Retina (tissue), 1 donor: ENCODE measurements at places on chromosomes 2 and 18.

DNA sequence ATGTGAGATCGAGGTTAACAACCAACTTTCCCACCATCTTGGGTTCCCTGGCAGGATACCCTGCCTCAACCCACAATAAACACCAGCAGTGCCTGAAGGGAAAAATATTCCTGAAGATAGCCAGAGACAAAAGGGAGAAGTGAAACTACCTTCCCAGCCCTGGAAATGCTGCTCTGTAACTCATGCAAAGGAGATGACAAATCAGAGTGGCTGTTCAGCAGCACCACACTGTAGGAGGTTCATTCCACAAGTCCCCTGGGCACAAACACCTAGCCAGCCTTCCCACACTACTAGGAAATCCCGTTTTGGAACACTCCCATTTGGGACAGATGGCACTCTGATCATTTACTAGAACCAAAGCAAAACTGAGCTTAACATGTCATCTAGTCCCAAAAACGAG is 190.7 kb upstream of the RBBP8 start:
- no peak for DNase-seq

- DNase-seq: no peak
Observed at GRCh38 chr18:58401191-58401590, 227.7 kb downstream of the ALPK2 start.

DNA sequence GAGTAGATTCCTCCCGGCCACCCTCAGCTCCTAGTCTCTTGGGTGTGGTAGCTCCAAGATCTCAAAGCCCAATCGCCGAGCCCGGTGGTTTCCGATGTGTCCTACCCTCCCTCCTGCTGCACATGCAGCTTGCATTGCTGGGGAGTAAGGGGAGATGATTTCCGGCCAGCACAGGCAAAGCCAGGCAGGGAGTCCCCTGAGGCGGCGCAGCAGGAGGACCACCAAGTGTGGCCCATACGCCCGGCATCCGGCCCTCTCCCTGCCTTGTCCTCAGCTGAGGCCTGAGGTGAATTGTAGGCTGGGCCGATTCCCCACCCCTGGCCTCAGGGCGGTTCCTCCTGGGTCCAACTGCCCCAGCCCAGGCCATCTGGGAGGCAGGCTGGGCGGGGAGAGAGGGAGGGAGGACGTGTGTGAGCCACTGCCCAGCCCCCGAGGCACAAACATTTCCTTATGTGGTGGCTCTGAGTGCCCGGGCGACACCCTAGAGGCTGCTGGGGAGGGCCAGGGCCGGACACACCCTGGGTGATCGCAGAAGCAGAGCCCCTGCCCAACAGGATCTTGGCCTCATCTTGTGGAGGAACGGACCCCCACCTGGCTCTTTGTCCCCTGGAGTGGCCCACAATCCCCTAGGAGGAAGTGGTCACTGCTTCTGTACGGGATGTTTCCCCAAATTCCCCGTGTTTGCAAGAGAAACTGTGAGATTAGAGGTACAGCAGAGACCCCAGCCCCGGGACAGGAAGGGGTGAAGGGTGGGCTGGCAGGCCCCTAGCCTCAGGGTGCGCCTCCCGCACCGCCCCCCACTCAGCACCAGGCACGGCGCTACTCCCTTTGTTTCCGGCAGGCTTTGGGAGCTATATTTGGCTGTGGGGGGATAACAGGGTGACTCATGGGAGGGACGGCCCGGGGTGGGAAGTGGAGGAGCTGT is 41.9 kb upstream of the PTMA start:
- DNase-seq: peak; percentile 92

DNA sequence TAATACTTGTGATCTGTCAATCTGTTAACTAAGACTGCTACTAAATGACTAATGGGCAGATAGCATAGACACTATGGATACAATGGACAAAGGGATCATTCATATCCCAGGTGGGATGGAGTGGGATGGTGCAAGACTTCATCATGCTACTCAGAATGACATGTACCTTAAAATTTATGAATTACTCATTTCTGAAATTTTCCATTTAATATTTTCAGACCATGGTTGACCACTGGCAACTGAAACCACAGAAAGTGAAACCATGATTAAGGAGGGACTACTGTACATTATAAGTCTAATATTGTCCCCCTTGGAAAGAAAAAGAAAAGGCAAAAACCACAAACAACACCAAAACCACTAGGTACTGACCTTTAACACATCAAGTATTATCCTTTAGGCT is 247.0 kb upstream of the SYT4 start:
- no peak for DNase-seq

GRCh38 chr2:8547284-8548064 is 134.4 kb upstream of the ID2 start:
- DNase-seq: no peak

DNA sequence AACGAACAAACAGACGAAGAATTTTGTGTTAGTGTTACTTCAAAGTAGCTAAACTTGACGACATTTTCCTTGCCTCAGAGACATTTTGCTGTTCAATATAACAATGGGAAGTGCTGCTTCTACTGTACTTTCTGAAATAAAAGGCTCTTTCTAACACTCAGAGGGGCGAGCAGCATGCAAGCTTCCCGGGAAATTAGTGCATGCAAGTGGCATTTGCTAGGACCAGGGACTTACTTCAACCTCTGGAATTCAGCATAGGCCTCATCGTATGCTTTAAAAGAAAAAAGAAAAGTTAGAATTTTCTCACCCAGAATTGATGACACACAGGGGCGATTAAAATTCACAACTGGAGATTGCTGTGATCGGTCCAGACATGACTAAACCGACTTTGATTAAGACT is 62.5 kb upstream of the LPIN2 start:
- no peak for DNase-seq

DNA sequence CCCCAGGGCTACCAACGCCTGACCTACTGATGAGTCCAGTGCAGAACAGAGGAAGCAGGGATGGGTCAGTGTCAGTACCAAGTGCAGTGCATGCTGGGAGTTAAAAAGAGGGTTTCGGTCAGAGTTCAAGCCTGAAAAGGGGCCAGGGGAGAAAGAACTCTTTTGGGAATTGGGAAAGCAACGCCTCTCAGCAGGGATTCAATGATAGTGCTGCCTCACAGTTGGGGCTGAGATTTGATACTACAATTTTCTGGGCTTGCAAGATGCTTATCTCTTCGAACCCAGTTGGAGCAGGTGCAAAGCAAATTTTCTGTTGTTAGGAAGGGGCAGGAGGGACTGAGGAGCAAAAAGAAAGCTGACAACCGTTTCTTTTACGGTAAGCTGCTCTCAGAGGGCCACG is 82.6 kb downstream of the CERKL start:
- peak; percentile 57 for DNase-seq

- no peak for DNase-seq
Observed at GRCh38 chr2:96145848-96146152, 560 bp upstream of the DUSP2 start.

- DNase-seq: no peak
Observed at GRCh38 chr2:18516112-18516511, 44.3 kb downstream of the RDH14 start.

DNA sequence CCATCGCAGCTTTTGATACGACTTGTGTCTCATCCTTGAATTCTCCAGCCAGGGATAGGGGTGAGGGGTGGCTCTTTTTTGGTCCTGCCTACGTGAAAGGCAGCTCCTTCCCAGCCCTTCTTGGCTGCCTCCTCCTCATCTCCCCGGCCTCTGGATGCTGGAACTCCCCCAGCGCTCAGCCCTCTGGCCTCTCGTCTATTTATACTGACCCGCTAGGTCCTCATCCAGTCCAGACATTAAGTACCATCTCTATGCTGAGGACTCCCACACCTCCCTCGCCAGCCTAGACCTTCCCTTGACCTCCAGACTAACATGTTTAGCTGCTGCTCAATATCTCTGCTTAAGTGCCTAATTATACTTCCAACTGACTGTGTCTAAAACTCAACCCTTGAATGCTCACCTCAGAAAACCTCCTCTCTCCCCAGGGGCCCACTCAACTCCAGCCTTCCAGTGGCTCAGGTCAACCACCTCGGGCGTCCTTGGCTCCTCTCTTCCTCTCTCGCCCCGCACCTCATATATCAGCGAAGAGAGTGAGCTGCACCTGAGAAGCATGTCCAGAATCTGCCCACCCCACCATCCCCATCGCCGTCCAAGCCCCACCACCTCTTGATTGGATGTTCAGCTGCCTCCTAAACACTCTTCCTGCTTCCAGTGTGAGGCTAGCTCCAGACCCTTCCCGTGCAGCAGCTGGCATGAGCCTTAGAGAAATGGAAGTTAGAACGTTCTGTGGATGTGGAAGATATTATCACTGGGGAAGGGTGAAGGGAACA is 34.8 kb downstream of the TOGARAM2 start:
- DNase-seq: no peak

GRCh38 chr2:97997784-97998392 is 2.1 kb upstream of the TMEM131 start:
- no peak for DNase-seq

DNA sequence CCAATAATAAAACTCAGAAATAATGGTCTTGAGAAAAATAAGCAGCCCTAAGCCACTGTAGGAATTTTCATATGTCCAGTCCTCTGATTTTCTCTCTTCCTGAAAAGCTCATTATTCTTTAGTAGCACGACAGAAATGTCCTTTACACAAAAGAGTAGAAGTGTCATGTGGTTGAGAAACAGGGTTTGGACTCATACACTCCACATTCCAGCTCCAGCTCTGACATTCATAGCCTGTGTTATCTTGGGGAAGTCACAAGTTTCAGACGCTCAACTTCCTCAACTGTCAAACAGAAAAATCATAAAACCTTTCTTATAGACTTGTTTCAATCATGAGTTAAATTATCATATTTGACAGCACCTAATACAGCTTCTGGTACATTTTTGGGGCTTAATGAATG is 511.5 kb downstream of the TNS1 start:
- no peak for DNase-seq

GRCh38 chr2:29448096-29448688 is 333.0 kb downstream of the CLIP4 start:
- DNase-seq: no peak

DNA sequence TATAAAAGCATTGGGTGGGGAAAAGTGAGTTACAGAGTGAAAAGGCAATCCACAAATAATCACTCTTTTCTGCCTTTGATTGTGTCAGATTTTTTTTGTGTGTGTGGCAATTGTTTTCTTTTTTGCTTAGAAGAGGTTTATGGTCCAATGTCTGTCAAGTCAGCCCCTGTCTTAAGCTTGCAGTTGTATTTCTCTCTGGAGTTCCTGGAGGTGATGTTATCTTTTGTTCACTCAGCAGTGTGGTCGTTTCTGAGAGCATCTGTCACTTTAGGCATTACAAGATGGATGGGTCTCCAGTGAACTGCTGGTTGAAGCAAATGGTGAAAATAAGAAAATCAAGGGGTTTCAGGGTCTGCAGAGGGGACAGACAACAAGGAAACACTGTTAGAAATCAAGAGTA is 121.3 kb downstream of the GREB1L start:
- peak; percentile 61 for DNase-seq

DNA sequence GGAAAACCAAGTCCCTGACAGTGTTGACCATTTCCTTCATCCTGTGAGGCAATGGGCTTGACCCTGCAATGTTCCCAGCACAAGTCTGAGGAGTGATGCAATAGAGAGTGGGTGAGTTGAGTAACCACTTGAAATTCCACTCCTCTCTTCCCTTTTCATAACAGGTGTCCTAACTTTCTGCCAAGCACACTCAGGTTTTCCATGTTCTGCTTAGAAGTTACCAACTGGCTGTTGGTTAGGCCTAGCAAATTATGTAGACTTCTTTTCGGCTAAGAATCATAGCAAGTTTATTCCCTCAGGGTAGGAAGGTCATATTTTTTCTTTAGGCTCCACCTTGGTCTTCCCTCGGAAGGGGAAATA is 11.5 kb downstream of the GNLY start:
- DNase-seq: no peak

GRCh38 chr2:85772019-85772745 is 18.4 kb downstream of the ATOH8 start:
- DNase-seq: peak; percentile 90

DNA sequence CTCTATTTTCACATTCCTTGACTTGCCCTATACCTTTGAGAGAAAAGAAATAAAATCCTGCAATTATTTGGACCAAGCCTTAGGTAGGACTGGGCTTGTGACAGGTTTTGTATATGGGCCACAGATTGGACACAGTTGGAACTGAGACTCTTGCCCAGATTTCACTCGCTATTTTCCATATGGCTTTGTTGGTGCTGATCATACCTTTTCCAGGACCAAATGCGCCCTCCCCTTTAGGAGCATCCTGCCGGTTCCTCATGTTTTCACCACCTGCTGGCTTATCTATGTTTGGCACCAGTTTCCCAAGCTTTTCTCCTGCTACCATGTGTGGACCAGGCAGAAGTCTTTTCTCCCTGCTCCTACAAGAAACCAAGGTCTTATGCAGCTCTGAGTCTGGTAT is 494.9 kb downstream of the EPHA4 start:
- DNase-seq: no peak

- peak; percentile 43 for DNase-seq
Observed at GRCh38 chr2:122927197-122927596, 1097.9 kb upstream of the CNTNAP5 start.

DNA sequence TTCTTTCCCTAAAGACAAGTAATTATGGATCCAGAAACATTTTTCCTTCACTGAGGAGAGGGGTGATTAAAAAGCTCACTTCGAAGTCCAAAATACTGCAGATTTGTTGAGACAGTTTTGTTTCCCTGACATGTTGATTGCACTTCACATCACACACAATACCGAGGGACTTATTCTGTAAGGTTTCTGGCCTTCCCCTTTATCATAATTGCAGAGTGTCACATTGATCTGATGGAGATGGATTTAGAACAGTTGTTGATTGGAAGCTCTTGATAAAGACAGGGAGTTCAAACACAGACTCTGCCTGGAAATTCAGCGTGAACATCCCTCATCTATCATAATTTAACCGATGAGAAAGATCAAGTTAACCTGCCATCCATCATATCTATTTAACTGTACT is 163.6 kb downstream of the PTPRM start:
- DNase-seq: no peak

DNA sequence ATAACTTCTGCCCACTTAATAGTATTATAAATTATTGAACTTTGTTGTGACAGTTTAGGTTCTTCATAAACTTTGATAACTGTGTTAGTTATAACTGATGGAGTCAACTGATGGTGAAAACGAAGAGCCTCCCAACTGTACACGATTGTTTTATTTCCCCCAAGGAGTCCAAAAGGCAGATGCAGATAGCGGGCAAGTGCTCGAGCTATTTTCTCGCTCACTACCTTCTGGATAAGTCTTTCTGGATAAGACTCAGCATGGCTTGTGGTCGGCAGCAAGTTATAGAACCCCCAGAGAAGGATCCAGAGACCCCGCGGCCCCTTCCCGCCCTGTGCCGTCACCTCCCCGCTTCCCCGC is 517 bp downstream of the GCFC2 start:
- DNase-seq: no peak

- no peak for DNase-seq
Observed at GRCh38 chr2:160141912-160142311, 58.2 kb downstream of the ITGB6 start.

GRCh38 chr18:55247032-55247431 is 287.8 kb upstream of the CCDC68 start:
- no peak for DNase-seq

GRCh38 chr2:222797261-222797660 is 63.6 kb upstream of the ACSL3 start:
- no peak for DNase-seq

- peak; percentile 12 for DNase-seq
Observed at GRCh38 chr2:134029418-134029817, 224.5 kb upstream of the MGAT5 start.
